Esophagus muscularis mucosa (tissue), 4 donors: ENCODE measurements at places on chromosomes 2 and 18. TPM values are rescaled to one million over a fixed set of nuclear protein-coding genes. Genes with fewer than 3 reads are reported as not detected.

- no peak for DNase-seq
- H3K27me3 ChIP-seq = no peaks in the 10 kb centered on the region
- peak overlapping the region; percentile 73 for H3K27ac ChIP-seq
- H3K4me3 ChIP-seq = no peak overlapping the region
Measured at GRCh38 chr18:34659579-34660517, 50.2 kb upstream of the DTNA start.

Gene MGAT4A
- 15.4 TPM for total RNA-seq

Gene ST6GAL2
- 20.9 TPM for total RNA-seq

DNA sequence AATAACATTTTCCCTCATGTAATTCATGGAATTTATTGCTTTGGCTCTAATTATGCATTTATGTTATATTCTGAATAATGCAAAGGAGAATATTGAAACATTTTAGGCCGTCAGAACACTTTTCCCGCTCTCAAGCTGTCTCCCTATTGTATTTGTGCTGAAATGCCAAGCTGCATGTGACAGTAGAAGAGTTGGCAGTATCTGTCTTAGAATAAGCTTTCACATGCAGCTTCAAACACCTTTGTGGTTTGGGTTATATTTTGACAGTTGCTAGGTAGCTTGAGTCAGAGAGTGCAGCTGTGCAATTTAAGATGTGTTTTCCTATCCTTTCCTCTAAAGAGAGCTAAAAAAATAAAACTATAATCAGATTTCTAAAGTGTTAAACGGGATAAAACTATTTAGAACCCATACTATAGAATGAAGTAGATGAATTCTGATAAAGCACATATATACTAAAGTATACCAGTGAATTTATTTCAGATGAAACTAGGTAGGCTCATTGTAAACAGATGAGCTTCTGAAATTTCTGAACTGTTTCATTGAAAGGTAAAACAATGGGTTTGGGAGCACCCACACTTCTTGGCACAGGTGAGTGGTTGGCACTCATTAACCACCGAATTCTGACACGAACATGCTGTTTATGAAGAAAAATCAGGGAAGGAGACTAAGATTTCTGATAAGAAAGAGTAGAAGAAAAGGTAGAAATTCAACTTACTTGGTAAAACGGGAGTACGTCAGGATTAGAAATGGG lies 43.4 kb downstream of the PLCL1 start:
- H3K27me3 ChIP-seq = no peaks in the 10 kb centered on the region
- H3K4me3 ChIP-seq = no peak overlapping the region
- peaks cover 38% of the 10 kb centered on the region for H3K4me1 ChIP-seq
- peak overlapping the region; percentile 65 for H3K27ac ChIP-seq

- H3K27ac ChIP-seq = no peak overlapping the region
- no peaks in the 10 kb centered on the region for H3K36me3 ChIP-seq
- no peaks in the 10 kb centered on the region for H3K27me3 ChIP-seq
Measured at GRCh38 chr2:168816369-168816768, 13.9 kb downstream of the NOSTRIN start.

DNA sequence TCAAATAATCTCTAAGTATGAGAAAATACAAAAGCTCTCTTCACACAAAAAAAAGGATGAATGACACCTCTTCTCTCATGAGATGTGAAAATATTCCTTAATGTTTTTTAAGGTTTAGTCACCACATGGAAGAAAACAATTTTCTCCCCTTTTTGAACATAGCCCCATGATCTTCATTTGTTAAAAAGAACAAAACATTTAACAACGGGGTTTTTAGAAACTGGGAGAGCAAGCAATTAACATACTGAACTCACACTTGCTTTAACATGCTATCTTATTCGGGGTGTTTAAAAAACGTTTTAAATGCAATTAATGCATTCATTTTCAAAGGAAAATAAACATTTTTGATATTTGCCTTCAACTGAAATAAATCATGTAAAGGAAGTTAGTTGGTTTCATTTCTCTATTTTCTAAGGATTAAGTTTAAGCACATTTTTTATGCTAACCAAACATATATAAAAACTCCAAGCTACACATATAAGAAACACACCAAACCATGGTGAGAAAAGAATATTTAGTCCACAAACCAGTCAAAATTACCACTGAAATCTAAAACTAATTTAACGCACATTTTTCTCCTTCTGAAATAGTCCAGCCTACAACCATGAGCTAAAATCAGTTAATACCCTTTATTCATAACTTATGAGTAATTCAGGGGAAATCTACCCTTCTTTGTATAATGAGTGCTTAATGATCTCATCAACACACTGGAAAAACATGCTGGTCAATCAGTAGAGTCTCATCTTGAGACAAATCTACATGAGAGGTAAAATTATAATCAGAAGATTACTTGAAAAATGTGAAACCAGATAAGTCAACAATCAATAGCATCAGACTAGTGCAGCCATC lies 8.2 kb downstream of the FBXO11 start:
- H3K4me1 ChIP-seq = peaks cover 36% of the 10 kb centered on the region
- H3K27me3 ChIP-seq = no peaks in the 10 kb centered on the region
- H3K27ac ChIP-seq = no peak overlapping the region
- DNase-seq = no peak

DNA sequence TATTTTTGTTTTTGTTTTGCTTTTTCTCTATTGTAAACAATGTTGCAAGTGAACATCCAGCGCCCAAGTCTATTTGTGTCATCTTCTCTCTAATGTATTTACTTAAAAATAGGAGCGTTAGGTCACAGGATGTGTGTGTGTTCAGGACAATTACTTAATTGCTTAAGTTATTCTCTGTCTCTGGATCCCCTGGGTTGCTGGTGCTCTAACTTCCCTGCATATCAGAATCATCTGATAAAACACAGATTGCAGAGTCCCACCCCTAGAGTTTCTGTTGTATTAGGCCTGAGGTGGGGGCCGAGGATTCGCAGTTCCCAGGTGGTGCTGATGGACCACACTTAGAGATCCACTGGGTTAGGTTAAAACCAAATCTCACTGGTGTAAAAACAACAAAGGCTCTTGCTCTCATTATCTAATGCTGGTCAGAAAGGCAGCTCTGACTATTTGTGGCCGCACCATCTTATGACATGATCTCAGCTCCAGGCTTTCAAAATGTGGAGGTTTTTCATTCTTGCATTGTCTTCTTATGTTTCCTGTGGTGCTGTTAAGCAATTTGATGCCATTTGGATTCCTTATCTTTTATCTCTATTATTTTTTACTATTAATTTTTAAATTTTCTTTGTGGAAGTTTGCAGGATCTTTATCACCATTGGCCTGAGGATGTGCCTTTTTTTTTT lies 87.7 kb downstream of the CLIP4 start:
- no peaks in the 10 kb centered on the region for H3K27me3 ChIP-seq
- no peak for DNase-seq
- no peaks in the 10 kb centered on the region for H3K4me1 ChIP-seq
- no peak overlapping the region for H3K27ac ChIP-seq
- H3K36me3 ChIP-seq = no peaks in the 10 kb centered on the region

GRCh38 chr2:231181860-231182512 lies 16.4 kb upstream of the ARMC9 start:
- no peak overlapping the region for H3K4me3 ChIP-seq
- no peaks in the 10 kb centered on the region for H3K36me3 ChIP-seq
- H3K27me3 ChIP-seq = no peaks in the 10 kb centered on the region
- H3K27ac ChIP-seq = peak overlapping the region; percentile 3
- no peak for DNase-seq
- peaks cover 18% of the 10 kb centered on the region for H3K4me1 ChIP-seq

DNA sequence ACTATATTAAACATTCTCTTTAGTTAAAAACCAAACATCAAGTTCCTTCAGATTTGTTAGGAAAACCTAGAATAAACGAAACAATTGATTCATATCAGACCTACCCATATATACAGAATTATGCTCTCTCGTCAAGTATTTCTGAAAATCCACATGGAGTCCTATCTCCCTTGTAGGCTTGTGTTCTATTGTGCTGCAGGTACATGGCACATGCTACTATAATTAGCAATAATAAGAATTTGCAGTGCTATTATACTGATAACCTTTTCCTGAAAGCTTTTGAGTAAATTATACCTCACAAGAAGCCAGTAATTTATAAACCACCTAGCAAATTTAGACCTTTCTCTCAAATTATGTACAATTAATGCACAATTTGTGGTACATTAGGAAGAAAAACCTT lies 158.6 kb upstream of the STK17B start:
- no peak overlapping the region for H3K4me3 ChIP-seq
- H3K4me1 ChIP-seq = peaks cover 6% of the 10 kb centered on the region
- H3K27me3 ChIP-seq = no peaks in the 10 kb centered on the region
- H3K27ac ChIP-seq = no peak overlapping the region
- no peak for DNase-seq
- H3K36me3 ChIP-seq = no peaks in the 10 kb centered on the region

DNA sequence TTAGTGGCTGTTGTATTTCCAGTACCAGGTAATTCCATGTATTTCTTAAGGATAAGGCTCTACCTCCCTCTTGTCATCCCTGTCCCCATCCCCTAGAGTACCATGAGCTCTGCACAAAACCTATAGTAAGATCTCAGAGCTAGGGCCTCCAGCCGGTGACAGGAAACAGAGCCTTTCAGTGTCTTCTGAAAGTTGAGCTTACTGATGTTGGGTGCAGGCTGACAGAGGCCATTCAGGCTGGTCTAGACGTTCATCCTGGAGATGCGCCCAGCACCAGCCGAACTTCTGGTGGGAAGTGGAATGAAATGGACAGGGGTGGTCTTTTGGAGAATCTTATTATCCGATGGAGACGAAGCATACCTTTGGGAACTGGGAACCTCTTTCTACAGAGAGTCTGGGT lies 16.7 kb upstream of the LYPD6B start:
- peak; percentile 89 for DNase-seq
- no peaks in the 10 kb centered on the region for H3K36me3 ChIP-seq
- H3K4me1 ChIP-seq = peaks cover 6% of the 10 kb centered on the region
- no peak overlapping the region for H3K4me3 ChIP-seq
- H3K27me3 ChIP-seq = no peaks in the 10 kb centered on the region

DNA sequence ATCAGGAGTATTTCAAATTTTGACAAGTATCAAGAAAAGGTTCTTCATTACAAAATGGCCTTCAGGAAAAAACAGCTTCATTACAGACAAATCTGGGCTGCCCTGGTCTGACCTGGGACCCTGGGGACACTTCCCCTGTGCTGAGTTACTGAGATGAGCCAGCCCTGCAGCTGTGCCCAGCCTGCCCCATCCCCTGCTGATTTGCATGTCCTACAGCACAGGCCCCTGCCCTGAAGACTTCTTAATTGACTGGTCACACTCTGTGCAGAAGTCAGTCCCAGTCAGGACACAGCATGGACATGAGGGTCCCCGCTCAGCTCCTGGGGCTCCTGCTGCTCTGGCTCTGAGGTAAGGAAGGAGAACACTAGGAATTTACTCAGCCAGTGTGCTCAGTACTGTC lies 235.1 kb downstream of the ANKRD36B start:
- no peak overlapping the region for H3K27ac ChIP-seq
- no peaks in the 10 kb centered on the region for H3K4me1 ChIP-seq
- no peaks in the 10 kb centered on the region for H3K27me3 ChIP-seq
- no peak for DNase-seq
- no peak overlapping the region for H3K4me3 ChIP-seq

- peaks cover 48% of the 10 kb centered on the region for H3K4me1 ChIP-seq
- no peaks in the 10 kb centered on the region for H3K27me3 ChIP-seq
- H3K36me3 ChIP-seq = no peaks in the 10 kb centered on the region
- peak; percentile 79 for DNase-seq
- H3K4me3 ChIP-seq = no peak overlapping the region
- peak overlapping the region; percentile 92 for H3K27ac ChIP-seq
Measured at GRCh38 chr2:102057502-102058292, 65.9 kb downstream of the IL1R2 start.

Gene CHST10
- 17.0 TPM for total RNA-seq

Gene ACYP2
- total RNA-seq = 20.4 TPM

- no peak overlapping the region for H3K27ac ChIP-seq
- no peak overlapping the region for H3K4me3 ChIP-seq
- no peaks in the 10 kb centered on the region for H3K4me1 ChIP-seq
- no peak for DNase-seq
Measured at GRCh38 chr2:42714686-42715085, 49.2 kb downstream of the OXER1 start.

Gene ALK
- 0.83 TPM for total RNA-seq

DNA sequence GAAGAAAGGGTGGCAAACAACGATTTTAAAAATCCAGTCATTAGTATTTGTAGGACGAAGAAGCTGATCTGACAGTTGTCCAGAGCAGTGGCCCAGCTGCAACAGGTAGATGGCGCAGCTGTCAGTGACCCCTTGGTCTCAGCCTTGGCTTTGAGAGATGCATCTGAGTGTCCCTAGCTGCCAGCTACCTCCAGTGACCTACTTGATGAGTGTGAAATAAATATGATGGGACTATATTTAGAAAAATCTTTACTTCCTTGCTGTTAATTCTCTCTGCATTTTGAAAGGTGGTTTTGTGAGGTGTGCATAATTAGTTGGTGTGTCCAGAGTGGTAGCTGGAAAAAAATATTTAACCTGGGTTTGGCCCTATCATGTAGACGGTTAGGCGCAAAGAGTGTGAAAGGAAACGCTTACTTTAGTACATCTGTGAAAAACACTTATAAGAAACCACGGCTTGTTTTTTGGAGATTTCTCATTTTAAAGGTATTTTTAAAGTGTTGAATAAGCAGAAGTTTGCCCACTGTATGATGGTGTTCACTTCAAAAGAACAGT lies 963 bp downstream of the INPP1 start:
- peak overlapping the region; percentile 95 for H3K27ac ChIP-seq
- no peak for DNase-seq
- peak overlapping the region; percentile 89 for H3K4me3 ChIP-seq
- peaks cover 20% of the 10 kb centered on the region for H3K4me1 ChIP-seq
- no peaks in the 10 kb centered on the region for H3K27me3 ChIP-seq
- H3K36me3 ChIP-seq = no peaks in the 10 kb centered on the region

DNA sequence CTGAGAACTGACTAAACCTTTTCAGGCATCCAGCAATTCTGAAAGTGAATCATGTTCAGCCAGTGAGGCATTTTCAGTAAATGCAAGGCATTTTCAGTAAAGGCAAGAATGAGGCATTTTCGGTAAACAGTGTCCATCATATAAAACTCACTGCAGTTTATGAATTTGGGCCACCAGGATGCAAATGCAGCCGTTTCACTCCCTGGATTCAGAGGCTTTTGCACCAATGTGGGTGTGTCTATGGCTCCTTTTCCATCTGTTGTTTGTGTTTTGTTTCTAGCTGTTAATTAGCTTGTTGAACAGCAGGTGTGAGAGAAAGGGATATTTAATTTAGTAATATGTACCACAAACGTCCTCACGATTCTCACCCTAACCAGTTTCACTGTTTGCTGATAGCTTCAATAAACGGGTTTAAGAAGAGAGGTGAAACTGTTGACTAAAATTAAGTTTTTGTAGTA lies 116.3 kb upstream of the PGAP1 start:
- DNase-seq = no peak
- H3K27ac ChIP-seq = no peak overlapping the region
- no peaks in the 10 kb centered on the region for H3K27me3 ChIP-seq
- no peaks in the 10 kb centered on the region for H3K36me3 ChIP-seq

DNA sequence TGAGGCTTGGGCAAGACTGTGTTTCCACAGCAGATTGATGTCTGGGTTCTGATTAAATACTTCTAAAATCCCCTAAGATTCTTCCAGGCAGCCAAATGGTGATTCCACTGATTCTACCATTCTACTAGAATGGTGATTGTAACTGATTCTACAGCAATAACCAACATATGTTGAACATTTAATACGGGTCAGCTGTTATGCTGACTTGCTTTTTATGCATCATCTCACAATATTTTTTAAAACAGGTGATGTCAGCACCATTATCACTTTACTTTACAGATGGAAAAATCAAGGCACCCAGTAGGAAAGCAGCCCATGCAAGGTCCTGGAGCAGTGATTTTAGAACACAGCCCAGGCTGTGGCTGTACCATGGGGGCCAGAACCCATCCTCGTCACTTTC lies 37.5 kb downstream of the TIMM21 start:
- peaks cover 14% of the 10 kb centered on the region for H3K27me3 ChIP-seq
- no peak overlapping the region for H3K27ac ChIP-seq
- H3K4me1 ChIP-seq = no peaks in the 10 kb centered on the region
- H3K36me3 ChIP-seq = no peaks in the 10 kb centered on the region
- no peak for DNase-seq
